SK-N-SH treated with all-trans-retinoic acid at 6 μM for 48 hours (cell line): ENCODE measurements at places on chromosomes 7 and 10.
A peak's percentile ranks its signal among the peaks of the same experiment; 100 is the strongest.

GRCh38 chr7:7771452-7771851 lies 53.0 kb upstream of the RPA3 start:
- ATAC-seq, result peak; percentile 54

DNA sequence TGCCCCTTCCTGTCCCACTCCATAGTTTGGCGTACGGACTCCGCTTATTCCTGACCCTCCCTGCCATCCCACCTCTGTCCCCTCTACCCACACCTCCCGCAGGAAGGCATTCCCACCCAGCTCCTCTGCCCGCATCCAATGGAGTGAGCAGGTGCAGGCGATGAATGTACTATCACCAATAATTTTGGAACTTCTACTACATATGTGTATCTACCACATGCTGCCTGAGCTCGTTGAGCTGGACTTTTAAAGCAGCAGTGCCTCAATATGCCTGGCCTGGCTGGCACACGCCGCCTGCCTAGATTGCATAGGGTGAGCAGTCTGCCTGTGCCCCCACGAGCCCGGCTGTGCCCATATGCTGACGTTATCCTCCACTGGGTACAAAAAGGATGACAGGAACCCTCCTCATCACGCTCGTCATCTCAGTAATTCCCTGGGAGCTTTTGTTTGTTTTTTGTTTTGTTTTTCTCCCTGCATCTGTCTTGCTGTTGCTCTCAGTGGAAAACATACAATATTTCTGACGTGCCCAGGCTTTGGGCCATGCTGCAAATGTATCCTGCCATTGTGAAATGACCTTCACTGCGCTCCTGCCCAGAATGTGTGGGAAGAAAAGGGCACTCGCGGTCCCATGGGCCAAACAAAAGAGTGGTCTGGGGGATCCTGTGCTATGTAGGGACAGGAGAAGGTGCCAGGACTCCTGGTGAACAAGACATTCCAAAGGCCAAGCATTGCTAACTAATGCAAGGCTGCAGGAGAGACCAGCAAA lies 302.8 kb downstream of the PTPRN2 start:
- ATAC-seq, result no peak

DNA sequence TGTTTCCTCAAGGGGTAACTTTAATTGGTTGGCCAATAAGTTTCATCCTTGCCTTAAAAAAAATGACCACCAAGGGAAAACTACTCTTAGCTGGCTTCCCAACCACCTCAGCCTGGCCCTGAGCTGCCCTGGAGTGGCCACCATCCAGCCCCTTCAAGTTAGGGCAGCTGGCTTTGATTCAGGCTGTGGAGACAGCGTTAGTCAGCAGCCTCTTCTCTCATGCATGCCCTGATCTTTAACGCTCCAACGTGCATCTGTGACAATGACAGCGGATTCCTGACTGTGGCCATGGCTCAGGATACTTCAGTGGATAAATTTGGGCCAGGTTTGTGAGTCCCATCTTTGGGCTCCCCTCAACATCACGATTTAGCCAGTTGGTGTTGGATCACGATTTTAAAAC lies 111.6 kb downstream of the RBM20 start:
- ATAC-seq, result no peak

DNA sequence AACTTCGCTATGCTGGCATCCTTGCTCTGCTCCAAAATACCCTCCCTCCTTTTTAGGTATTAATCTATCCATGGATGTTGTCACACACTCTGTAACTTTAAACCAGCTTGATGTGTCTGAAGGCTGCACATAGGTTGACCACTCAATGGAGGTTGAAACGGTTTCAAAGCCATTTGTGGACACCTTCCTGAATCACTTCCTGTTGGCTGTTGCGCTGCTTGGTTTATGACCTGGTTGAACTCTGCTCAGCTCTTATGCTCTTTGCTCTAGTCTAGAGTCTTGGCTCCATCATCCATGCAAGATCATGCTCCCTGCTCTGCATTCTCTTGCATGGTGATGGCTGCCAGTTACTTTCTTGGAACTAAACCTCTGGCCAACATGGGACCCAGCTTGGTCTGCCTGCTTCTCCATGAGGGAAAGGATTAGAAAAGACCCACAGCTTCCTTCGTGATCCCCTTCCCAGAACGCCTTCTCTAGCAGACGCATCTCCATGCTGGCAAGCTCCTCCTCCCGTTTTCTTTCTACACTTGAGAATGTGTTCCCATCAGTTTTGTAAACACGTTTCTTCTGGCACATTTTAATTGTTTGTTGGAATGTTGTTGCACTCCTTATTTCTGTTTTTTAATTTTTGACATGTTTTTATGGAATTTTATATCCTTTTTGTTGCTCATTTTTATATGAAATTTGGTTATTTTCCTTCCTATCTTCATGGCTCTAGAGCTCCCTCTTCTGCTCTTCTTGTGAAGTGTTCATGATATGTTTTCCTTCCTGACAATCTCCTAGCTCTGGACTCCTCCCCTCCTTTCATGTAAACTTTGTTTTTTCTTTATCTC lies 149.8 kb downstream of the XPNPEP1 start:
- ATAC-seq, result peak; percentile 83

DNA sequence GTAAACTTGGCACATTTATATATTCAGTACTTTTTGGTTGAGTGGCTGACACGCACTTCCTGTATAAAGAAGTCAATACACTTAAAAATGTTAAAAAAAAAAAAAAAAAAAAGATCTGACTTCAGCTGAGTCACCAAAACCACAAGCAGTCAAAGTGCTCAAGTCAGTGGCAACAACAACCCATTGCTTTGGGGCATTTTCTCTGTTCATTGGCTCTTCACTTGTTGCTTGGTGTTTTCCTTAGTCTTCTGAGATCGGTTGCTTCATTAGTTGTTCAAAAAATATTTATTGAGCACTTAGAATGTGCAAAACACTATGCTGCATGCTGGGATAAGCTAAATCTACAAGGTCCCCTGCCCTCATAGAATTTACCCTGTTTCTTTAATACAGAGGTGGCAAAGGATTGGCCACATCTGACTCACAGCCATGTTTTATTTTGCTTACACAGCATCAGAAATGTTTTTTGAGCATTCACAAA lies 63.7 kb downstream of the ZNRF2 start:
- ATAC-seq, result peak; percentile 88
